Activated CD4-positive, alpha-beta T cell treated with anti-CD3 and anti-CD28 coated beads, Interleukin-2, amount 10 ng/mL, durations not matched to agents 7 days and 5 days (primary cell): ENCODE measurements at places on chromosomes 16 and 17.

- peak overlapping the region; percentile 51 for H3K4me3 ChIP-seq
- H3K36me3 ChIP-seq = peaks cover 41% of the 10 kb centered on the region
- H3K27ac ChIP-seq = peak overlapping the region; percentile 82
These were observed 116.5 kb downstream of the SOCS1 start for GRCh38 chr16:11139326-11140097.

GRCh38 chr16:88320947-88321634, 61.7 kb upstream of the ZNF469 start:
- H3K4me3 ChIP-seq = no peak overlapping the region
- no peaks in the 10 kb centered on the region for H3K36me3 ChIP-seq
- no peak overlapping the region for H3K27ac ChIP-seq
- H3K4me1 ChIP-seq = no peaks in the 10 kb centered on the region

DNA sequence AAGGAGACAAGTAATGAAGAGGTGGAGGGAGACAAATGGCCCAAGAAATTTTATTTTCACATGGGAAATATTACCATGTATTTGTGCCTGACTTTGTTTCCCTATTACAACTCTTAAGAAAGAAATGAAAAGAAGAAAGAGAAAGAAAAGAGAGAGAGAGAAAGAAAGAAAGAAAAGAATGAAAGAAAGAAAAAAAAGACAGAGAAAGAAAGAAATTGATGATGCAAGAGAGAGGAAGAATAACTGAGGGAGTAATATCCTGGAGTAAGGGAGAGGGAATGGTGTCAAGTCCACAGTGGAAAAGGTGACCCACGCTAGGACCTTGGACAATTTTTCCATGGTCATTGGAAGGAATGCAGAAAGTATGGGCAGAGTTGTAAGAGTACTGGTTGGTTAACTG, 10.1 kb upstream of the ACSM3 start:
- H3K36me3 ChIP-seq = no peaks in the 10 kb centered on the region
- H3K27ac ChIP-seq = peak overlapping the region; percentile 36
- no peak for DNase-seq
- no peaks in the 10 kb centered on the region for H3K4me1 ChIP-seq
- no peak overlapping the region for H3K4me3 ChIP-seq

GRCh38 chr17:57114085-57114673, 29.1 kb downstream of the AKAP1 start:
- H3K27me3 ChIP-seq = no peaks in the 10 kb centered on the region
- H3K4me1 ChIP-seq = no peaks in the 10 kb centered on the region
- peak; percentile 66 for DNase-seq
- no peak overlapping the region for H3K27ac ChIP-seq
- no peak overlapping the region for H3K4me3 ChIP-seq

- DNase-seq = no peak
- H3K27ac ChIP-seq = no peak overlapping the region
- H3K36me3 ChIP-seq = no peaks in the 10 kb centered on the region
- H3K27me3 ChIP-seq = no peaks in the 10 kb centered on the region
These were observed 344.6 kb downstream of the SOX9 start for GRCh38 chr17:72465191-72466024.
